ENCODE measurements at places on chromosomes 6 and 20. TPM values are rescaled to one million over a fixed set of nuclear protein-coding genes. Genes with fewer than 3 reads are reported as not detected.

HTR1E gene
- not detected for total RNA-seq

DNA sequence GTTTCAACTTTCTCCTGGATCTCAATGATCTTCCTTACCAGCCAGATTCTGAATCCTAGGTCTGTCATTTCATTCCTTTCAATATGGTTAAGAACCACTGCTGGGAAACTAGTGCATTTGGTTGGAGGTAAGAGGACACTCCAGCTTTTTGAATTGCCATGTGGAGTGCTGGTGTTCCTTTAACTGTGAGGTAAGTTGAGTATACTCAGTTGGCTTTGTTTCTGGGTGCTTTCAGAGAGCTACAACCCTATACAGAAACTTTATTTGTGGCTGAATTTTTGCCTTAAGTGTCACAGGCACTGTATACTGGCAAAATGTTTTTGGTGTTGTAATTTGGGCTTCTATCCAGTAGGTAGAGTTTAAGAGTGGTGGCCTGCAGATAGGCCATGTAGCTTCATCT is 175.8 kb downstream of the TBC1D32 start:
- no peak for DNase-seq

GRCh38 chr6:167208819-167209576 is 51.2 kb upstream of the GPR31 start:
- no peak for DNase-seq

DNA sequence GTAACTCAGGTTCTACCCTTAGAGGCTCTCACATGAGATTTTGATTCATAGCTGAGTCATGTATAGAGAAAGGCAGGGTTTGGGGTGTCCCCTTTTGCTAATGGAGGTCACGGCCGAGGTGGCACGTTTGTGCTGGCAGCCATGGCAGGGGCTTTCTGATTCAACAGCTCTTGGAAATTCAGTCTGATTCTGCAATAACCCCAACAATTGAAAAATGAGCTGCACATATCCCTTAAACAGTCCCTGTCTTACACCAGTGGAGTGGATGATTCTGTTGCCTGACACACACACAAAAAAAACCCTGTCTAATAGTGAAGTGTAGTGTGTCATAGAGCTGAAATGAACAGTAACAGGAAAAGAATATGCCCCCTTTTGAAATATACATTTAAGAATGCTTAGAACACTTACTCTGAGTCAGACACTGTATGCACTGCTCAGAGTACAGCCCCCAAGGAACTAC is 40.4 kb upstream of the ARG1 start:
- DNase-seq, result no peak

MAS1 gene
- not detected for total RNA-seq

All from CD4-positive, alpha-beta memory T cell (primary cell).